ENCODE measurements at places on chromosomes 5 and 9. TPM values are rescaled to one million over a fixed set of nuclear protein-coding genes. Genes with fewer than 3 reads are reported as not detected.

GRCh38 chr5:171450423-171451331, 31.2 kb downstream of the FGF18 start:
- peak; percentile 69 for DNase-seq

KIF12 gene
- total RNA-seq = not detected

LTC4S gene
- total RNA-seq = not detected

DNA sequence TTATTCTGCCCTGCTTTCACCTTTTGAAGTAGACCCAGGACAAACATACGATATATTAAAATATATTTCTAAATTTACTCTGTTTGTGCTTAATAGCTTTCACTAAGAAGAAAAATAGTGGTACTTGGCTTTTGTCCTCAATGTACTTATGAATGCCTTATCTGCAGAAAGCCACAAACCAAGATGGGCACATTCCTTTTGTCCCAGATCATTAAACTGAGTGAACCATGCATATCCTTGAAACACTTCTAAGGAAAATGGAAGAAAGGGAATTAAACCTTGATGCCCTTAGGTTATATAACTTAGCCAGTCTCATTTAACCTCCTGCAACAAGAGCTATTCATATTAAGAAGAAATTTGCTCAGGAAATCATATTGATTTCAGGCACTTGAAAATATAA, 553.8 kb upstream of the CDH9 start:
- DNase-seq = no peak

DNA sequence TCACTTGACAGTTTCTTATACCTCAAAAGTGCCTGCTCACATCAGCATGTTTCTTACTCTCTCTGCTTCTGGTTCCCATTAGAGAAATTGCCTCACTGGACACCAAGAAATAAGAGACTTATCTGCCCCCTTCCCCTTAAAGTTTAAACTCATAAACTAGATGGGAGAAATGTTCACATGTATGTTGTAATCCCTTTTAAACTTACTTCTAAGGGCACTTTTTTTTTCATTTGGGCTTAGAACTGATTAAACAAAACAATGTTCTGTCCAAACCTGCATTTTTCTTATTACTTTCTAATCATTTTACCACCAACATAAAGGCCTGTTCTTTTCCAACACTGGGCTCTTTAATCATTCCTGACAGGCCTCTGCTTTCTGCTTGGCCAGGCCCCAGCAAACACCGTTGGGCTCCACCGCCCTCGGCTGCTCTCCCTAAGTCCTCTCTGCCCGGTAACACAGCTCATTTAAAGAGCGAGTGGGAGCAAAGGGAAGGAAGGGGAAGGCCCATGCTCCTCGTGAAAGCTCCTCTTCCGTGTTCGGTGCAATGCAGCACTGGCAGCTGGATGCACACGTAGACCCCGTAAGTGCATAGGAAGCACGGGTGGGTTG, 53.4 kb downstream of the ROR2 start:
- DNase-seq = peak; percentile 94

PAPPA gene
- total RNA-seq = 104 TPM

DNA sequence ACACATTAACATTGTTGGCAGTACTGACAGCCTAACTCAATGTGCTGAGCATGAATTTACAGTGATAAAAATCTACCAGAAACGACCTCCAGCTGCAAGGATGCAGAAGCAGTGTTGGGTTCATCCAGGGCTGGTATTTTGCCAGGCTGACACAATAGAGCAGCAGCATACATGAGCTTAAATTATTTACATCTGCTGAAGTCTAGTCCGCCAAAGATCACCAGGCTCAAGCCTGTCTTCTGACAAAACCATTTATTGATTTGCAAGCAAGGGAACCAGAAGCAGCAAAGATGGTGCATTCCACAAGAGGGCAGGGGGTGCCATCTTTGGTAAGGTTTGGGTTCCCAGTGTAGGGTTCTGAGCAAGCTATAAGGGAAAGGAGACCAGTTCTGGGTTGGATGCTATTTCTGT, 8.7 kb upstream of the C5orf34 start:
- peak; percentile 16 for DNase-seq

TNFAIP8 gene
- total RNA-seq = 12.1 TPM

DNA sequence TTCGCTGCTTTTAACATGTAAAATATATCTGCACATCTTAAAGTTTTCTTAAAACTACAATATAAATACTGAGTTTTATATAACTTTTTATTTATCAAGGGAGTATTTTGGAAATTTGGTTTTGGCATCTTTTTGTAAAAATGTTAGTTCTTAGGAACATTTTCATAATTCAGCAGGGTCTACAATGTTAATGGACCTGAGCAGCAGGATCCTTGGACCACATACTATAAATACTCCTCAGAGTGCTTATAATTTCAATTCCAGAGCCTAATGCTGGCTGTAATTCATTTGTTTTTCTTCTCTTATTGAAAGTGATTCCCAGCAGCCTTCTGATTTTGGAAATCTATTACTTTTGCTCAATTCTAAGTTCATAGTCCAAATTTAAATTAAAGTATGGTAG, 1216.2 kb downstream of the MAT2B start:
- no peak for DNase-seq

DNA sequence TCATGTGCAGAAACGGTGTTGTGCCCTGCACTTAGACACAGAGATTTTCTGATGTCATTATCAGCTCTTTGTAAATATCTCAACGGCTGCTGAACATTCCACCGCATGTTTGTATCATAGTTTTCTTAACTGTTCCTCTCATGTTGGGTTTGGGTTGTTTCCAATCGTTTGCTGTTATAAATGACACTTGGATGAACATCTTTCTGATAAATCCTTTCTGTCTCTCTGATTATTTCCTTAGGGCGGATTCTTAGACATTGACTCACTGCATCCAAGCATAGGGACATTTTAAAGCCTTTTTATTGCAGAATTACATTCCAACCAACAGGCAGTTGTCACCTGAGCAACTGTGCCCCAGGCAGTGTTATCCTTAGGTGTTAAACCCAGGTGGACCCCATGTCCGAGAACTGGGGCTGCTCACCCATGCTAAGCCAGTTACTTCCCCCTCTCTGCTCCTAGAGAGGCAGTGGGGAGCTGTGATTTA, 28.5 kb downstream of the COL5A1 start:
- peak; percentile 94 for DNase-seq

DNA sequence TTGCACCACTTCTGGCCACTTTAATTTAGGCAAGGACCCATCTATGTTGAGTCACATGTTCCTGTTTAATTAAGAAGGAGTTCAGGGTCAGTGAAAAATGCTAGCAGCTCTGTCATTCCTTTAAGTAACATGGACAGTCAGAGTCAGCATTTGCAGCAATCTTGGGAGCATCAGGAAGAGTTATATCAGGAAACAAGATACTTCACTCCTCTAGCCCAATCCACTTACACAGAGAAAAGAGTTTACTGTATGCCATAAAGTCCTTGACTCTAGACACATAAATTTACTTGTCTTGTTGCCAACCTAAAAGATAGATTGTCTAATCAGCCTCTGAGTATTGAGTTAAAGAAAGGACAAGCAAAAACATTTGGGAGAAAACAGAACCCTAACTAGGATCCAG, 266.7 kb downstream of the PJA2 start:
- DNase-seq = peak; percentile 14

GRCh38 chr9:93116072-93116961, 17.7 kb downstream of the NINJ1 start:
- peak; percentile 96 for DNase-seq

MRNIP gene
- 9.0 TPM for total RNA-seq

DNA sequence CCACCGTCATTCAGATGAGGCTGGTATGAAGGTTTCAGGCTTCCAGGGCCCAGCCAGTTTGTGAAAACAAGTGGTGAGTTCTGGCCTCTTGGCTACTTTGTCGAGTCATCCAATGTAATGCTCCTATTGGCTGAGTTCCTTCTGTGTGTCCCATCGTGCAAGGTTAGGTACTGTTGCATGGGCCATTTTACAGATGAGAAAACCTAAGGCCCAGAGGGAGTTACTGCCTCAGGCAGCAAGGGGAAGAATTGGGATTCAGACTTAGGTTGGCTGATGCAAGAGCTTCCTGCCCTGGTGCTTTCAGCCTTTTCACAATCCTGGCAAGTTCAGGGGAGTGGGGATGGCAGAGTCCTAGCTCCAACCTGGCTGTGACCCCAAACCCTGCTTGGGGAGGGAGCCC, 17.4 kb upstream of the PITX1 start:
- peak; percentile 23 for DNase-seq

GRCh38 chr9:38687389-38687842, 32.5 kb downstream of the FAM240B start:
- peak; percentile 25 for DNase-seq

MGAT1 gene
- total RNA-seq = 98.6 TPM

GZMA gene
- total RNA-seq = not detected

ANKRD55 gene
- total RNA-seq = under 0.01 TPM

- no peak for DNase-seq
These were observed 17.7 kb upstream of the TCOF1 start for GRCh38 chr5:150339841-150340240.

DNA sequence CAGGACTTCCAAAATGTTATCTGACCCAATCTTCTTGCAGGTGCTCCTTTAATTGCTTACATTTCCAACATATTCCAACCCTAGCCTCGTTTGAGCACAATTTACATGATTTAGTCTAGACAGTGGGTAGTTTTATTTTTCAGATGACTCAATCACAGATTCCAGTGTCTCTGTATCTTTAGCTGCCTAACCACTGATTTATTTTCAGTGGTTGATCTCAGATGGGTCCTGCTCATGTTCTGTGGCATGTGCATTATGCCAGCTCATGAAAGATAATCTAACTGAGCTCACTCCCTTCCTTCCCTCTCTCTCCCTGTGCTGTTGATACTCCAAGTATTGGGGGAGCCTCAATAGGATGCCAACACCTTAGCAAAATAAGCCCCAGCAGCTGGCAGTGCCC, 106.1 kb upstream of the ICE1 start:
- peak; percentile 55 for DNase-seq

GRCh38 chr5:167785106-167785505, 506.3 kb upstream of the WWC1 start:
- DNase-seq = no peak

- DNase-seq = no peak
These were observed 783.3 kb upstream of the SEMA6A start for GRCh38 chr5:117357886-117358285.

WNT8A gene
- total RNA-seq = not detected

GRCh38 chr9:83406921-83407320, 131.3 kb downstream of the FRMD3 start:
- no peak for DNase-seq

DNA sequence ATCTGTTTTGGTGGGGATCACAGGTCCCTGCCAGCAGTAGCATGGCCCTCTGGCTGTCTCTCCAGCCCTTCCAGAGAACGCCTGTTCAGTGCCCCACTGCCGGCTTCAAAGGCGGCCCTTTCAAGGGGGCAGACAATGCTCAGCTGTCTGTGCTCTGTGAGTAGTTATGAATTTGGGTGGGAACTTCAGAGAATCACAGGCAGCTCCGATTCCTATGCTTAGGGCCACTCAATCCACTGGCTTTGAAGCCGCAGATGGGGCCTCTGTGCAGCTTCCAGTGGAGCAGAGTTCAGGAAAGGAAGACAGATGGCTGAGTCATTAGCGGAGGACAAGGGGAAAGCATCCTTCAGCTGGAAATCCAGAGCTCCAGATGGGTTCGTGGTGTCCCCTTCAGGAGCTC, 42.4 kb downstream of the NKX2-5 start:
- no peak for DNase-seq

TNFSF15 gene
- total RNA-seq = 5.6 TPM

DMRT3 gene
- not detected for total RNA-seq

MARVELD2 gene
- 2.3 TPM for total RNA-seq

GRCh38 chr9:137764171-137764671, 113.4 kb upstream of the CACNA1B start:
- DNase-seq = no peak

GRCh38 chr5:133041157-133041784, 10.5 kb upstream of the HSPA4 start:
- DNase-seq = no peak

DNA sequence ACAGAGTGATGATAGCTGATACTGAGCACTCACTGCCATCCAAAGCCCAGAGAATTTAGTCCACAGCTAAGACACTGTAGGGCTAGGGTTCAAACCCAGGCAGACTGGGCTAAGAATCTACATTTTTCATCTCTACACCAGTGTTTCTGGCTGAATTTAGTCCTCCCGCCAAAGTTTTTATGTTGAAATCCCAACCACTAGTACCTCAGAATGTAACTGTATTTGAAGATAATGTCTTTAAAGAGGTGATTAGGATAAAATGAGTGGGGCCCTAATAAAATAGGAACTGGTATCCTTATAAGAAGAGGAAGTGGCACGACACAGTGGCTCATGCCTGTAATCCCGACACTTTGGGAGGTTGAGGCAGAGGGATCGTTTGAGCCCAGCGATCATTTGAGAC, 4.3 kb downstream of the GNA14 start:
- DNase-seq = no peak

FCN2 gene
- not detected for total RNA-seq

DNA sequence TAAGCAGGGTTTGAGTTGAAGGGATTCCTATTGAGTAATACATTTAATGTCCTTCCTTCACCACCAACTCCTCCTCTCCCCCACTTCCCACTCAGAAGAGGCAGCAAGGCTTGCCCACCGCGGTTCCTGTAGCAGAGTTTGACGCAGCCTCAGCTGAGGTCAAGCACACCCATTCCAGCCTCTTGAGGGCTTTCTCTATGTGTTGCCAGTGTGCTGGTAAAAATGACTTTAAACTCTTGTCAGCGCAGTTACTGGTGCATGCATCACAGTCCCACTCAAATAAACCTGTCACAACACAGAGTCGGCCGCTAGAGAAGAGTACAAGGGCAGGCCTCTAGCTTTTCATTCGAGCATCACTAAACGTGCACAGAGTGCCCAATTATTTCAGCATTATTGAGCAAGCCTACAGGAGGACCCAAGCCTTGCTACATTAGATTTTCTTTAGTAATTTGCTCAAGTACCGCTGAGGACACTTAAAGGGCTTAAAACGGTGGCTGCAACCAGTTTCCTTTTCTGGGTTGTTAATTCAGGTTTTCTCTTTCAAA, 79.6 kb downstream of the TLE4 start:
- DNase-seq = peak; percentile 33

GRCh38 chr5:35540002-35540401, 77.7 kb upstream of the SPEF2 start:
- DNase-seq = no peak

DNA sequence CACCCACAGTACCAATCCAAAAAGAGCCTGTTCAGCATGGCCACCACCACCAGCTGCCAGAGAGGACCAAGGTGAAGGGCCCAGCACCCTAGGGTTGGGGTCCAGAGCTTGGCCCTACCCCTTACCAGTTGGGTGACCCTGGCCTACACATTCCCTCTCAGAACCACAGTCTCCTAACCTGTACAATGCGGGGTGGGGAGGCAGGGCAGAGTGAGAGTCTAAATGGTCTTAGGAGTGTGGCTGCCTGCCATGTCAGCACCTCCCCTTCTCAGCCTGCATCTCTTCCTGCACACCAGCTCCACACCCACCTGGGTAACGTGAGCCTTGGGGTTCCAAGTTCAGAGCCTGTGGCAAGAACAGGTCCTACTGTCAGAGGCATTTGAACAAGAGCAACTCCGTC, 92.2 kb downstream of the C5orf15 start:
- no peak for DNase-seq

GRCh38 chr9:85199866-85200495, 530.5 kb downstream of the NTRK2 start:
- DNase-seq = no peak

TPM2 gene
- total RNA-seq = 1,636 TPM
